ENCODE measurements at places on chromosomes 6 and 20.

- DNase-seq, result no peak
Observed at GRCh38 chr6:13331516-13332348, 3.4 kb upstream of the TBC1D7 start.

DNA sequence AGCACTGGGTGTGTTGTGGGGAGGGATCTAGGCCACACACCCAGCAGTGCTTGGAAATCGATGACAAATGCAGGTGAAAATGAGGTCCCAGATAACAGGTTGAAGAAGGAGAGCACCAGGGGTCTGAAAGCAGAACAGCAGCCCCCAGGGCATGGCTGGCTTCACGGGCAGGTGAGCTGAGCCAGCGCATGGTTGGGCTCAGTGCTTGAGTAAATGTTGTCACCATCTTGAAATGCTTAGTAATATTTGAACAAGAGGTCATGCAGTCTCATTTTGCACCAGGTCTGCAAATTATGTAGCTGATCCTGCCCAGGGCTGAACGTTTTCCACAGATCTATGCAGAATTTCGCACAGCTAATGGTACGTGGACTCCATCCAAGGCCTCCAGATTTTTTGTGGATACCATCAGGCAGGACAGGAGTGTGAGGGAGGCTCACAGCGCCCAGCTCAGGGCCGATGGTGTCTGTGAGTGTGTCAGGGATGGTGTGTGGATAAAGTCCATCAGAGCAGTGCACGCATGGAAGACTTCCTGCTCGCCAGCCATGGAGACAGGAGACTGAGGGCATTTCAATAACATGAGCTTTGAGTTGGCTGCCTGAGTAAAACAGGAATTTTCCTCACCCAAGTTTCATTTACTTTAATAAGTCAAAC, 53.1 kb upstream of the SNX9 start:
- DNase-seq, result no peak

DNA sequence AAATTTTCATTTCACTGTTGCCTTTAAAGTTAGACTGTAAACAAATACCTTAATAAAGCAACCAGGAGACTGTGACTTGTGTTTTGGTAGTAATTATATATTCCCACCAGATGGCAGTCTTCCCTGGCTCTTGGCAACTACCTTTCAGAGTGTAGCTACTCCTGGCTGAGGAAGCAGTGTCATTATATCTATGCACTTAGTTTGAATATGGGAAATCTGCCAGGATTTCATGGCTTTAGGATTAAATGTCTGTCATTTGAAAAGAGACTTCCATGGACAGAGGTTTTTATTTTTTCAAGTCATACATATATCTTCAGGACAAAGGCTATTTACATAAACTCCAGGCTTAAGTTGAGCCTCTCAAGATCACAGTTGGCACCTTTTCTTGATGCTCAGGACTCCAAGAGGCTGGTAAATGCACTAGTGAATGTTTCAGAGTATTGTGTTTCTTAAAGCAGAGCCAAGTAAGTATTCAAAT, 160.1 kb downstream of the C6orf58 start:
- peak; percentile 38 for DNase-seq

GRCh38 chr6:40977695-40978094, 61.3 kb downstream of the UNC5CL start:
- DNase-seq, result no peak

- DNase-seq, result no peak
Observed at GRCh38 chr20:19757487-19758132, 448 bp upstream of the RIN2 start.

DNA sequence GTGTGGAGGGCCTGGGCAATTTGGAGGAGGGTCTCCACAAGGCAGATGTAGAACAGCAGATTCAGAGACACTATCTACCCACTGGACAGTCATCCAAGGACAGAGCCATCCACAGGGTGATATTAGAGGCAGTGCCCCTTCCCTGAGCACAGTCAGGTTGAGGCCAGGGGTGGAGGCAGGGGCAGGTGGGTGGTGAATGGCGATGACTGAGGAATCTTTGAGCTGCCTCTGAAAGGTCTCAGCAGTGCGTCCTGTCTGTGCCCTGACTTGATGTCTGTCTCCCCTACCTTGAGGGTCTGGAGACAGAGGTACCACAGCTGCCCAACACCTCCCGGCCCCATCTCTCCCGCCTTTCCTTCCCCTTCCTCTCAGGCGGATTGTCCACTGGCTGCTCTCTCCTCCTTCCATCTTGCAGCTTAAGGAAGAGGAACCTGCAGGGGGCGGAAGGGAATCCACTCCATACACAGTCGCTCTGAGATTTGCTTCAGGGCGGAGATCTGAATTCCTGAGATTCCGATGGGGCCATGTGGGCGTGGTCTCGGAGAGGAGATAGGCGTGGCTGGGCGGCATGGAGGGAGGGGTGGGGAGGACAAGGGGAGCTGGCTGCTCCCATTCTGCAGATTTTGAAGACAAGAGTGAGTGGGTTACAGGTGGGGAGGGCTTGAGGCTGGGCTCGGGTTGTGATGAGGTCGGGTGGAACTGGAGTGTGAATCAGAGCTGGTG, 1.7 kb downstream of the MUCL3 start:
- no peak for DNase-seq

GRCh38 chr20:47865451-47865850, 80.2 kb upstream of the SULF2 start:
- DNase-seq, result no peak

DNA sequence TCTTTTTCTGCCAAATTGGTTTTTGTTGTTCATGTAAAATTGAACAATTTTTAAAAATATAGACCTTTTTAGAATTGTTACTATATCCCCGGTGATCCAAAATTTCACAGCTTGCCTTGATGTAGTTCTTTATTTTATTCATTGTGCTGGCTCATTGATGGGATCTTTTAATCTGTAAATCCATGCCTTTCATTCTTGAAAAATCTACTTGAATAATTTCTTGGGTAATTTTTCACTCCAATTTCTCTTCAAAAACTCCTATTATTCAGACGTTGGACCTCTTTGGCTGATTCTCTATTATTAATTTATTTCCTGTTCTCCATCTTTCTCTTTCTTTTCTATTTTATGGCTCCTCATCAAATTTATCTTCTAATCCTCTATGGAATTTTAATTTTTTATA, 476.1 kb upstream of the CITED2 start:
- no peak for DNase-seq

DNA sequence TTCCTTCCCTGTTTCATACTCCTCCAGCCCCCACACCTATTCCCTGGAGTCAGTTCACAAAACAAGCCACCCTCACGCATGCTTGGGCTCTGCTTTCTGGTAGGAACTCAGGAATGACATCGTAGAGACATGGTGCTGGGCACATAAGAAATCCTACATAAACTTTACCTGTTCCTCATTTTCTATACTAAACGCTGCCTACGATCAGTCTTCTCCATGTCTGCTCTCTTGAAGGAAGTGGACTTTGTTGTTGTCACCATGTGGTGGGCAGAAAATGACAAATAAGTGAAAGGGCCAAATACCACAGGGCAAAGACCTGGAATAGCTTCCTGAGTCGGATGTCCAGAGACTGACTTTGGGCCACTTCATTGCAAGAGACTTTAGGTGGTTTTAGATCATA, 10.1 kb downstream of the MYLK4 start:
- DNase-seq, result no peak

- no peak for DNase-seq
Observed at GRCh38 chr6:50927800-50928199, 109.1 kb downstream of the TFAP2B start.

- DNase-seq, result no peak
Observed at GRCh38 chr6:327538-328116, 35.3 kb downstream of the DUSP22 start.

DNA sequence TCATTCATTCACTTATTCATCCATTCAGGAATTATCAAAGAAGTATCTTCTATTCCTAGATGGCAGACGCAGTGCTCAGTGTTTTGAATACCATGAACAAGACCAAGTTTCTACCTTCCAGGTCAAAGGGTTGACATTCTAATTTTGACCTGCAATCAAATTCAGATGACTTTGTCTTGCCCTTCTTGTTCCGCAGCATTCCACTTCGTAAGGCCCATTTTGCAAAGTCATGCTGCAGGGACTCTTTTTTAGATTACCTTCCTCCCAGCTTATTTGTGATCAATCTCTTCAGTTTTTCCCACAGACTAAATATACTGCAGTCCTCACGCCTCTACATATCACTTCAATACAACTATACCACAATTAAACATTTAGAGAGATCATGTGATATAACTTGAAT, 7.1 kb upstream of the TAAR1 start:
- no peak for DNase-seq

DNA sequence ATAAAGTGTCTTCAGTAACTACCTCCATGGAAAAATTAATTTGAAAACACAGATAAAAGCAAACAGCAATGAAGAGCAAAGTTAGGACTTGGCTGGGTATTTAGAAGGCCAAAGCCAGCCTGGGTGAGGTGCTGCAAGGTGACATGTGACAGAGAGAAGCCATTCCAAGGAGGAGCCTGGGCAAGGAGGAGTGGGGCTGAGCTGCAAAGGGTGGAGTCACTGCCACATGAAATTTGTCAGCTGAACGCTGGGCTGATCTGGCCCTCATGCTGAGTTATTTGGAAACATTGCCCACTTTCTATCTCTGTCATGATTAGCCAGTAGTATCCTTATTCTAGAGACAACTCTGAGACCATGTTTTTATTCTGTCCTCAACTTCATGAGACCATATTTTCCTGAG, 76.3 kb downstream of the PERP start:
- DNase-seq, result no peak

- no peak for DNase-seq
Observed at GRCh38 chr6:132425176-132425575, 23.9 kb upstream of the MOXD1 start.

DNA sequence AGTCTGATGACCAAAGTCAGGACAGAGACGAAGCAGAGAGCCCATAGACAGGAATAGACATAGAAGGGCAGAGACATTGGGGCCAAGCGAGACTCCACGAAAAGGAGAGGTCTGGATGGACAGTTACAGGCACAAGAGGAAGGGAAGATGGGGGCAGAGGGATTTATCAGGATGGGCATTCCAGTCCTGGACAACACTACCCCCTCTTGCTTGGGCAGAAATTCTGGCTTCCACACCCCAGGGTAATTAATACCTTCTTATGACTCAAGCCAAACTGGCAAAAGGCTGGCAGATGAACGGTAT, 82.2 kb upstream of the MAFB start:
- DNase-seq, result no peak

DNA sequence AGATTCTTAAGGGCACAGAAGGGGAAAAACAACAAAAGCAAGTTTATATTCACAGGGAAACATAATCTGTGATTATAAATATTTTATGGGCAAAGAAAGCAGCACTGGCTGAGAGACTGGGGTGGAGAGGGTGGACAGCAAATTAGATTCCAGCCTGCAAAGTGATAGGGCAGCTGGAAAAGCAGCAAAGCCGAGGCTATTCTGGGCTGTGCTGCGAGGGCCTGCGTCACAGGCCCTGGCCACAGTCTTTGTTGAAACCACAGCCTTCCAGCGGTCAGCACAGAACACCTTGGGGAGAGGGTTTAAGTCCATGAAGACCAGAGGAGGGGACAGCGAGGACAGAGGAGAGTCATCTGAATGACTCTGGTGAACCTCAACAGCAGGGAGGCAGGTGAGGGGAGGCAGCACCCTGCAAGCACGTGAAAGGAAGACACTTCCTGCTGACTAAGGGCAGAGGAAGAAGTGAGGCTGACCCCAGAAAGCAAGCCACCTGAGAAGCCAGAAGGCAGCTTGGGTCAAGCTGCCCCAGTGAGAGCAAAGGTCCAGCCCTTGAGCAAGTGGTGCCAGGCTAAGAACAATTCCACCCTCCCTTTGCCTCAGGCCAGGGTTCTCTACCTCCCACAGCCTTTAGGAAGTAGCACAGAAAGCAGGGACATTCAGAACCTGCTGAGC, 17.1 kb downstream of the MRPL14 start:
- no peak for DNase-seq

- no peak for DNase-seq
Observed at GRCh38 chr20:517221-517620, 26.4 kb downstream of the CSNK2A1 start.

DNA sequence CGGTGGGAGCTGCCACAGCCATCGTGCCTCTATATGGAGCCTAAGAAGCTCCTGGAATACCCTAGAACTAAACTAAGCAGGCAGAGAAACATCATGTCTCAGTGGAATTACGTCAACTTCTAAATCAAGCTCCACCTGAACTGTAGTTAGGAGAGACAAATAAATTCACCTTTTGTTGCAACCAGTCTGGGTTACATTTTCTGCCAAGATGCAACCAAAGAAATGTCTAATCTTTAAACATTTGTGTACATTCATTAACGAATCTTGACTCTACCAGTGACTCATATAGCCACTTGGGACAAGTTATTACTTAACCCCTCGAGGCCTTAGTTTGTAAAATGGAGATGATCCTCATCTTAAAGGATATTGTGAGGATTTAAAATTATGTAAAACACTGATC, 8.9 kb downstream of the PTPRK start:
- no peak for DNase-seq

DNA sequence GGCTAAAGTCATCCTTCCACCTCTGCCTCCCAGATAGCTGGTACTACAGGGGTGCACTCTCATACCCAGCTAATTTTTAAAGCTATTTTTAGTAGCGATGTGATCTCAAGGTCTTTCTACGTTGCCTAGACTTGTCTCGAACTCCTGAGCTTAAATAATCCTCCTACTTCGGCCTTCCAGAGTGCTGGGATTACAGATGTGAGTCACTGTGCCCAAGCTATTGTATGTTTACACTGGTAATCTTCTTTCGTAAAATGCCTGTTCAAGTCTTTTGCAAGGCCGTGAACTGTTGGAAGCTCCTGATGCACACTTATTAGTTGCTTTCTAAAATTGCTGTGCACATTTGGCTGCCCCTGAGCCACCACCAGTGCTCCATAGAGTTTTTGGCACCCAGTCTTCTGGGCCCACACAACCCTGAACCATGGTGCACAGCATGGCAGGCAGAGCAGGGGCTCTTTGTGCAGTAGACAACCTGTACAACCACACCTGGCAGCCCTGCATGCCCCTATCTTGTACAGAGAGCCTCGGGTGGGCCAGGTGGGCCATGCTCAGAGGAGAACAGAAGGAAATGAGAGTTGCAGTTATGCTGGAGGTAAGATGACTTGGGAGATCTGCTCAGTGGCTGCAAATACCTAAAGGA, 33.3 kb downstream of the PDRG1 start:
- no peak for DNase-seq

DNA sequence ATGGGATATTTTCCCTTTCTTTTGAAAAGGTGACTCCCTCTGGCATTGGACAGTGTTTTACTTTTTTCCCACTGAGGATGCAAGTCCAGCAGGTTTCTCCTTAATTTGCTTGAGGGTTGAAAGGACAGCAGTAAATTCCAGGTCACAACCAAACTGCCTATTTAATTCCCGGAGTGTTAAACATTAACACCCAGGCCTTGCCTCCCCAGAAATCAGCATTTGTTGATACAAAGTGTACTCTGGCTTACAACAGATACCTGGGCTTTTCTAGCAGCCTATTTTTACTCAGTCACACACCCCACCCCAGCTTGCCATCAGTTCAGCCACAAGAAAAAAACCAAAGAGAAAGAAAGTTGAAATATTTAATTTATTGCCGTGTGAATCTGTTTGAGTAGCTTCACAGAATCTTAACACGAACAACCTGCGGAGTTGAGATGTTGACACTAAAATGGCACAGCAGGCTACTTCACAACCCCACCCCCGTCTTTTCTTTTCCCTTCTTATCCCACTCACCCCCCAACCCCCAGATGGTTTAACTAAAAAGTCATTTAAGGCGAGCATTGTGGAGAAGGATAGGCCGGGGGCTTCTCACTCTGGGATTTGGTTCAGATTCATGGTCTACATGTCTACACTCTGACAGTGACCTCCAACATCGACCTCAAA, 45.7 kb downstream of the MYLIP start:
- DNase-seq, result no peak
